ENCODE measurements at places on chromosomes 6 and 20. TPM values are rescaled to one million over a fixed set of nuclear protein-coding genes. Genes with fewer than 3 reads are reported as not detected.
A peak's percentile ranks its signal among the peaks of the same experiment; 100 is the strongest.

GRCh38 chr20:36320898-36321695 lies 15.0 kb downstream of the DLGAP4 start:
- DNase-seq = no peak

GRCh38 chr20:47174456-47175243 lies 181.8 kb downstream of the ZMYND8 start:
- no peak for DNase-seq

- DNase-seq = no peak
Observed at GRCh38 chr6:57158658-57159057, 13.5 kb upstream of the BAG2 start.

DNA sequence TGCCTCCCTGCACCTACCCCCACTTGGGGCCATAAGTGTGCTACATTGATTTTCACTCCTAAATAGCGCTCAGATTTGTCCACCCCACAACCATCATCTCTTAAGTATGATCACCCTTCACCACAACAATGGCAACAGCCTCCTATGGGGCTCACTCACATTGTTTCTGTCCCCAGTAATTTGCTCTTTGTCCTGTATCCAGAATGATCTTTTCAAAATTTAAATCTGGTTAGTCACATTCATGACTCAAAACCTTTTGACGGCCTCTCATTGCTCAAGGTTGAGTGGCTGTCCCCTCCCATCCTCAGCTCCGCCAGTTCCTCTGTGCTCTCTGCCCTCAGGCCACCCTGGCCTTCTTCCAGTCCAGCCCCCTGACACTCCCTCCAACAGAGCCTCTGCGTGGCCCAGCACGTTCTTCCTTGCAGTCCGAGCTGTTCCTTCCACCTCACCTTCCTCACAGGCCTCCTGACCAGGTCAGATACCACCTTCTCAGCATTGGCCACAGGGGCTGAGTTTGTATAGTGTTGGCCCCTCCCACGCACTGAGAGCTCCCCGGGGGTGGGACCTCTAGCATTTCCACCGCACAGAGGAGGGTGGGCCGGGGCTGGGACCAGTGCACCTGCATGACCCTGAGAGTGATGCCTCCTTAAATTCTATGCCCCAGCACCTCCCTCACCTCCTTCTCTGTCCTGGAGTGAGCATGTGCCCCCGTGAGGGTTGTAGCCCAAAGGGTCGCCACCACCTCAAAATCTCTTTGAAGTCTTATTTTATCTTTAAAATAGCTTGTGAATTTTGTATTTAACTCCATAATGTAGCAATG lies 2.4 kb upstream of the PPP1R3G start:
- peak; percentile 84 for DNase-seq

GRCh38 chr6:118708744-118709143 lies 57.4 kb upstream of the CEP85L start:
- DNase-seq = no peak

DNA sequence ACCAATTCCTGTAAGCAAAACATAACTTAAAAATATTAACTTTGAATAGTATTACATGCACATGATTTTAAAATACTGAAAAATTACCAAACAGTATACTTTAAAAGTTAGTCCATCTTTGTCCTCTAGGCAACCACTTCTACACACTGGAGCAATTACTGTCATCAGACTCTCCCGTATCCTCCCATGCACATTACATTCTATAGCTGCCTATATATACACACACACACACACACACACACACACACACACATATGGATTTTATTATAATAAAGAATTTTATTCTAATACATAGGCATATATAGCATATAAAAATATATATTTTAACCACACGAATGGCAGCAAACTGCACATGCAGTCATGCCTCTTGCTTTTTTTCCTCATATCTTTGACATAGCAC lies 8.2 kb downstream of the REV3L start:
- no peak for DNase-seq

DNA sequence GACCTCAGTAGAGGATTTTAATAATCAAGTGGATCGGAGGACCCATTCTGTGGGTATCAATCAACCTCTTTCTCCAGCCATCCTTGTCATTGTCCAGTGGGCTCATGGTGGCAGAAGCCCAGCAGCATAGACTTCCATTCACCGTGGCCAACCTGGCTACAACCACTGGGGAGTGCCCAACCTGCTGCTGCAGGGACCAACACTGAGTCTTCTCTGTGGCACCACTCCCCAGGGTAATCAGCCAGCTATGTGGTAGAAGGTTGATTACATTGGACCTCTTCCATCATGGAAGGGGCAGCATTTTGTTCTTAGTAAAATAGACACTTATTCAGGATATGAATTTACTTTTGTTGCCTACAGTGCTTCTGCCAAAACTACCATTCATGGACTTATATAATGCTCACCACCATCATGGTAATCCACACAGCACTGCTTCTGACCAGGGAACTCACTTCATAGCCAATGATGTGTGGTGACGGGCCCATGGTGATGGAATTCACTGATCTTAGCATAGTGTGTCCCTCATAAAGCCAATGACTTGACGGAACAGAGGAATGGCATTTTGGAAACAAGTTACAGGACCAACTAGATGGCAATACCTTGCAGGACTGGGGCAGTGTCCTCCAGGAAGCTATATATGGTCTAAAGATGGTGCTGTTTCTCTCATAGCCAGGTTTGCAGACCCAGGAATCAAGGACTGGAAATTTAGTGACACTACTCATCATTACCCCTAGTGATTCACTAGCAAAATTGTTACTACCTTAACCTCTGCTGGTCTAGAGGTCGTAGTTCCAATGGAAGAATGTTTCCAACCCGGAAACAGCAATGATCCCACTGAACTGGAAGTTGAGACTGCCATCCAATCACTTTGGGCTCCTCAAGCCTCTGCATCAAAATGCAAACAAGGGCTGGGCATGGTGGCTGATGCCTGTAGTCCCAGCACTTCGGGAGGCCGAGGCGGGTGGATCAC lies 7.6 kb downstream of the CD24 start:
- no peak for DNase-seq

DNA sequence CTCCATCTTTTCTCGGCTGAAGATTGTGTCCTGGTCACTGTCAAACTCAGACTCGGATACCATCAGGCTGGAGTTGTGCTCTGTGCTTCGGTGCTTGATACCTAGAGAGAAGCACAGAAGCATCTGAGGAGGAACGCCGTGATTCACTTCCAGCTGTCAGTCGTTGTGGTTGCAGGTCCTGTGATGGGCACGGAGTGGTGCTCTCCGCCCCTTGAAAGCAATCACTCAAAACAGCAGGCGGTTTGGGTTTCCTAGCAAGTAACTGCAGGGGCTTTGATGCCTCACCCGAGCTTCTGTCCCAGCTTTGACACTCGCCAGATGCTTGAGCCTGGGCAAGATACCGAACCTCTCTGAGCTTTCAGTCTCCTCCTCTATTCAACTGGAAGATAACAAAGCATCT lies 52.5 kb downstream of the ALDH5A1 start:
- DNase-seq = no peak

GRCh38 chr6:148509119-148509799 lies 166.6 kb downstream of the SASH1 start:
- peak; percentile 14 for DNase-seq

- no peak for DNase-seq
Observed at GRCh38 chr20:35912881-35913280, 41.4 kb downstream of the SCAND1 start.

DNA sequence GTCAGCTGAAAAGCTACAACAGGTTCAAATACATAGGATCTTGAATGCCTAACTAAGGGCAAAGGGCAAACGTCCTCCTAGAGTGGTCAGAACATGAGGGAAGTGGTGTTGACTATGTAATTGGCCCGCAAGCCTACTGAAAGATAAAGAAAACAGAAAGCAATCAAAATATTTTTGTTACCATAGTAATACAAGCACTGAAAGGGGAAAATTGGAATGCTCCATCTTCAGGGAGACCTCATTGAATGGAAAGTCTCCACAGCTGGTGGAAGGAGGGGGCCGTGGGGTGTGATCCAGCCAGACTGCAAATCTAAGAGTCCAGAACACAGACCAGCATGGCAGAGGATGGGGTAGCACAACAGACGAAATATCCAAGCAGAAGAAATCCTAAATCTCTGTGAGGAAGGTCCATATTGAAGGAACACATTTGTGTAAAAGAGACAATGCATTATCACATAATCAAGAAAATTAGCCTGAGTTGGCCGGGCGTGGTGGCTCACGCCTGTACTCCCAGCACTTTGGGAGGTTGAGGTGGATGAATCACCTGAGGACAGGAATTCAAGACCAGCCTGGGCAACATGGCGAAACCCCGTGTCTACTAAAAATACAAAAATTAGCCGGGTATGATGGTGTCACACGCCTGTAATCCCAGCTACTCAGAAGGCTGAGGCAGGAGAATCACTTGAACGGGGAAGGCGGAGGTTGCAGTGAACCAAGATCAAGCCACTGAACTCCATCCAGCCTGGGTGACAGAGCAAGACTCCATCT lies 39.5 kb downstream of the MTFR2 start:
- DNase-seq = no peak

DNA sequence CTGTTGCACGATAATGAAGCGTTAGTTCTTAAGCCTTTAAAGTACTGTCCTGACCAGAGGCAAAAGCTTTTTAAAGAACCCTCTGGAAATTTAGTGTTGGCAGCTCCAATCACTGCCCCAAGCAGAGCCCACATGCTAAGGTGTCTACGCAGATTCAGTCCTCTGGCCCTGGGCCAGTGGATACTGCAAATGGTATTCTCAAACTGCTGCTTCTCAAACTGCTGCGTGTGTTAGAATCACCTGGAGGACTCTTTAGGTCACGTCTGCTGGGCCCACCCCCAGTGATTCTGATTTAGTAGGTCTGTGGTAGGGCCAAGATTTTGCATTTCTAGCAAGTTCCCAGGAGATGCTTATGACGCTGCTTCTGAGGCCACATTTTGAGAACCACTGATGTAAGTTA lies 96.0 kb upstream of the CCDC28A start:
- DNase-seq = no peak

- DNase-seq = no peak
Observed at GRCh38 chr6:39421383-39422225, 99.1 kb upstream of the KCNK16 start.

GRCh38 chr20:60586269-60587050 lies 628.2 kb downstream of the CDH26 start:
- DNase-seq = no peak

DNA sequence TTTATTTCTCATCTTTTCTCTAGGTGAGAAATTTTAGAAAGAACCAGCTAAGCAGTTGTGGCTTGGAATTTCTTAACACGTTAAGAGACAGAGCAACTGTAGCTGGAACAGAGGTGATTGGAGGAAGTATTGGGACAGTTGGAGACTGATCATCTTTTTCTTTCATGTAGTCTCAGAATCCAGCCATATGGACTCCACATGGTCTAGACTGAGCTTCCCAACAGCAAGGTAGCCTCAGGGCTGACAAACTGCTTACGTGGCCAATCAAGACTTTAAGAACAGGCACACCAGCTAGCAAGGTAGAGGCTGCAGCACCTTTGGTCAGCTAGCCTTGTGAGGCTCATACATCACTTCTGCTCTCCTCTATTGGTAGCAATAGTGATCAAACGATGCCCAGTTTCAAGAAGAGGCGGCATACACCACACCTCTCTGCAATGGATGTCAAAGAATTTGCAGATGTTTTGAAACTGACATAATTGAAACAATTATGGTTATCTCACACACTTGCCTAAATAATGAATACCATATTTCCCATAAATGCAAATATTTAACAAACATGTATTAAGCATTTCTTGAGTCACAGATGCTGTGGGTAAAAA lies 590.5 kb upstream of the SLC35B3 start:
- no peak for DNase-seq

GRCh38 chr6:10564975-10565673 lies 44.0 kb downstream of the GCNT2 start:
- no peak for DNase-seq

DNA sequence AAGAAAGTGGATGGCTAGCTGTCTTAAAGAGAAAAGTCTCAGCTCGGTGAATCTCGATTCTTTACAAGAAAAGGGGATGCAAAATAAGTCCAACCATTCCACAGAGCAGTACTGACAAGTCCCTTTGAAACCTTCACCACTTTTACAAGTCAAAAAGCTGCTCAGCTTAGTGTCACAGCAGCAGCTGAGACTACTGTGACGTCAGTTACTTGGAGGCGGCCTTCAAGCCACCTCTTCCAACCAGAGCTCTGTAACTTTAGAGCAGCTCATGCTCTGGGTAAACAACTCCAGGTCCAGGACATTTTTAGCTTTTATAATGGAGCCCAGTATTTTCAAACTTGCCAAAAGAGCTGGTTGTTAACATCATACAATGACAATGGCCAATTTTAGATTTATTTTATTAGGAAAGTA lies at the start of gene KIAA0408:
Gene KIAA0408, minus strand, starts transcription at position 159 of the 411 bp plus-strand sequence. CDS start 5,408 bp downstream, outside the sequence.
- peak; percentile 59 for DNase-seq

GRCh38 chr6:8941577-8941976 lies 506.2 kb upstream of the SLC35B3 start:
- no peak for DNase-seq

GRCh38 chr6:43890197-43891062 lies 120.4 kb downstream of the VEGFA start:
- no peak for DNase-seq

DNA sequence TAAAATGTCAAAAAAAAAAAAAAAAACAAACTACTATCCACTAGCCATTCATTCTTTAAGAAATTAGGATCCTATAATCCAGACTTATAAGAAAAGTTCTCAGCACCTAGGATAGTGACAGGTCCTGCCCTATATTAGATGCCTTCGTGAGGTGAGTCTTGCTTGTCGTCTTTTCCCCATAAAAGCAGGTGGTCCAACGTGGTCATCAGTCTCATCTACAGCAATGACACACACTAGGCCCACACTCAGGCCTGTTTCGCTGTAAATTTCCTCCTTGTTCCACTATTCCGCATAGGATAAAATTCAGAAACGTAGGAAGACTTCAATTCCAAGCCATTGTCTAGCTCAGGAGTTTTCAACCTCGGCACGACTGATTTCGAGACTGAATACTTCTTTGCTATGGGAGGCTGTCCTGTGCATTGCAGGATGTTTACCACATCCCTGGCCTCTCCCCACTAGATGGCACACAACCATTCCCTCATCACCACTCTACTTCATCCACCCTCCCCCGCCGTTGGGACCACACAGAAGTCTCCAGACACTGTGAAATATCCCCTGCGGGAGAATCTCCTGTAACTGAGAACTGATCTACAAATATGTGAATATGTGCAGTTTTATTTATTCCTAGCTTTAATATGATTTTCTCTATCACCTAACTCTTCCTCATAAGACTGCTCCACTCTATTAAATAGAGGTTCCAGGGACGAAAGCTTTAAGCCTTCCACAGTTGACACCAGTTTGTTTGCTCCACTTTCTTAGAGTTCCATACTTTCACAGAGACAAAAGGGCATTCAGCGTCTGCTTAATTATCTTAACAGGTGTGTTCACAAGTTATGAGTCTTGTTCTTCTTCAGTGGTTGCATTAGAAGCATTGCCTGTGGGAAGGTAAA lies 346.3 kb downstream of the BMP2 start:
- no peak for DNase-seq

The VWA7 gene
- 3.2 TPM for total RNA-seq

The TDRD6 gene
- total RNA-seq = not detected

The GNAS-AS1 gene
- total RNA-seq = 1.8 TPM

The DZANK1 gene
- 1.7 TPM for total RNA-seq

The TSBP1 gene
- not detected for total RNA-seq

The MPIG6B gene
- not detected for total RNA-seq

The BPIFA1 gene
- not detected for total RNA-seq

The PRRT1 gene
- total RNA-seq = not detected

The FHL5 gene
- total RNA-seq = not detected
